ENCODE measurements at places on chromosomes 2 and 18.

- no peak for DNase-seq
Observed at GRCh38 chr2:224987733-224988132, 54.5 kb downstream of the DOCK10 start.

DNA sequence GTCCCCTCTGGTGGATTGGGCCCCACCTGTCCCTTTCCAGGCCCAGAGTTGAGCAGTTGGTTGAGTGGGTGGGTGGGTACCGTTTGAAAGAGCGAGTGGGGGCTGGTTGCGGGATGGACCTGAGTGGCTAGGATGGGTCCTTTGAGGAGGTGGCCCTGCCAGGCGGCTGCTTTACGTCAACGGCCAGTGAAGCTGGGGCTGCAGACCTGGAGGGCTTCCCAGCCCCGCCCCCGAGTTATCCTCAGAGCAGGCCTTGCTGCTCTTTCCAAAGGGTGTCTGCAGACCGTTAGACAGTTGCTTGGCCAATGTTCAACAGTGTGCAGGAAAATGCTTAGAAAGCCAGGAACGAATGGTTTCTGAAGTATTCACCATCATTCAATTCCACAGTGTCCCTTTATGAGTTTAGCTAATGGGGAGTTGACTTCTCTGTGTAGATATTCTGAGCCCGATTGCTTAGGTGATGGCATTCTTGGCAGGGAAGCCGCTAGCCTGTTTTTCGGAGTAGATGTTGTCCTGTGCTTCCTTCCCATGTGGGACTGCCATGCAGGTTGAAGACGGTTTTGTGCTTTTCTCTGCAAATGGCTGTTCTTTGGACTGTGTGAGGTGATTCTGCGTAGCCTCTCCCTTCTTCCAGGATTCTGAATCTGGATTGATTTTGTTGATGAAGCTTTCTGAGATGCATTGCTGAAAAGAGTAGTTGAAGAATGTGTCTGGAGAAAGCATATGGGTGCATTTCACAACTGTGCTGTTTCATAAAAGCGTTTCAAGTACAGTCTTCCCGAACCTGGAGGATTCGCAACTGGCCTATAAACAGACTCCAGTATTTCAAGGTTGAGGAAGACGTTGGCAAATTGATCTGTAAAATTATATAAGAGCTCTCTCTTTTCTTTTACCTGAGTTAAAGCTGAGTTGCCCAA lies 45.8 kb downstream of the LDLRAD4 start:
- no peak for DNase-seq

DNA sequence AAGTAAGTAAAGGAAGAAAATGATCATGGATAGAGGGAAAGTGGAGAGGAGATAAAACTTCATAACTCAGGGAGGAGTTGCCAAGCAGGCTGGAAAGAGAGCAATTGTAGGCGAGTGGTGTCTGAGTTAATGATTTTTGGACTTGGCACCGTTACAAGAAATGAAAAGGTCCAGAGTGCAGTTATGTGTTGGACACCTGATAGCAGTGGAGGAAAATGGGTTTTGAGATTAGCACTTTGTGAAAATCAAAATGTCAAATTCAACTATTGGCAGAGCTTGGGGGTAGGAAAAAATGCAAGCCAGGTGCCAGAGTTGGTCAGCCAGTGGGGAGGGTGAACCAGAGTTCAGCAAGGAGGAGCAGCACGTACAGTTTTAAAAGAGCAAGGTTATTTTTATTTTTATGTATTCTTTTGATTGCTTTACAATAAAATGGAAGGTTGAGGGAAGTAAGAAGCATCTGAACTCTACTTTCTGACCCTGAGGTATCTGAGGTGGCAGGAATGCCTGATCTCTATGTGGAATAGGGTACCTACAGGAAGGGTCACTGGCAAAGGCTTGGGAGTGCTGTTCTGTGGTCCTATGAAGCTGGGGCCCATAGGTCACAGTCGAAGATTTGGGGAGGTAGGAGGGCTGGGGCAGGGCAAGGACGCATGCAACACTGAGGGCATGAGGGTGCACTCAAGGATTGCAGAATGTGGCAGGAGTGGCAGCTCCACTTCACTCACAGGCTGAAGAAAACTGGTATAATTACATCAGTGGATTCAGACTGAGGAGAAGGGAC lies 127.5 kb downstream of the CD8B2 start:
- DNase-seq = no peak

GRCh38 chr18:72965616-72966015 lies 97.8 kb upstream of the NETO1 start:
- no peak for DNase-seq

DNA sequence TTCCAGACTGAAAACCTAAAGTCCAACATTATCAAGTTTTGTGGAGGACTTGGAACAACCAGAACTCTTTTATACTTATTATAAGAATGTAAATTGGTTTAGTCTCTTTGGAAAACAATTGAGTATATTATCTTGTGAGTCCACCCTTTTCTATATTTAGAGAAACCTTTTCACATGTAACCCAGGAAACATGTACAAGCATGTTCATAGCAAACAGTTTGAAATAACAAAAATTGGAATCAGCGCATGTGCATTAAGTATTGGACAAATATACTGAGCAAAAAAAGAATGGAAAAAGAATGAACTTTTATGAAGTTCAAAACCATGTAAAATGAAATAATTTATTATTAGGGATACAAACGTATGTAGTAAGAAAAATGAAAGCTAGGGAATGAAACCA lies 246.0 kb downstream of the WDR7 start:
- DNase-seq = no peak

- no peak for DNase-seq
Observed at GRCh38 chr2:177633910-177634294, 241.3 kb downstream of the AGPS start.

DNA sequence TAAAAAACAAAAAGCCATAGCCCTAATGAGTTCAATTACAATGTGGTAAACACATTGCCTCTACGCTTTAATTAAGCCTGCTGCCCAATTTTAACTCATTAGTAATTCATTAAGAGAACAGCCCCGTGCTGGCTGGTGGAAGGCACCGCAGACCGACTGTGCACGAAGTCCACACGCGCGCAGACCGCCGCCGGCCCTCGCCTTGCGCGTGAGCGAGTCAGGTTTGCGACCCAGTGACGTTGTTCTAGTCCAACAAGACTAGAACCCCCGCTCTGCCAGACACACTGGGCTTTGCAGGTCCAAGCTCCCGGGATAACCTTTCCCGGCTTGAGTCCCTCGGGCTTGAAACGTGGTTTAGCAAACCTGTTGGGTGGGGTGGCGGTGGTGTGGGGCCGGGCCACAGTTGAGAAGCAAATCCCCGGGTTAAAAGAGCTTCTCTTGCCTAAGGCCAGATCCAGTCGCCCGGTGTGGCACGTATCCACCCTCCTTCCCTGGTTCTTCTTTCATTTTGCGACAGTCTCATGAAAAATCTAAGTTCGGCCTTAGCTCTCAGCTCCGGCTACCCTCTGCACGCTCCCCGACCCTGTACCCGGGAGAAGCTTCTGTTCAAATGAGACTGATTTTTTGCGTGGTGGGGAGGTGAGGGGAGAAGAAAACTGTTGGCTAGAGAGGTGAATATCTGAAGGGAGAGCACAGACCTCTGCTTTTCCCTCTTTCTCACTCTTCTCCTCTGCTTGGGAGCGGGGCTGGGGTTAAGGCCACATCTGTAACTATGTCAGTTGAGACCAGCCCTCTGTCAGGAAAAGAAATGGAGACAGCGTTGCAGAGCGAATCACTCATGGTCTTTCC lies 11.1 kb upstream of the SKOR2 start:
- no peak for DNase-seq

- no peak for DNase-seq
Observed at GRCh38 chr2:15059870-15060512, 427.5 kb downstream of the LRATD1 start.

DNA sequence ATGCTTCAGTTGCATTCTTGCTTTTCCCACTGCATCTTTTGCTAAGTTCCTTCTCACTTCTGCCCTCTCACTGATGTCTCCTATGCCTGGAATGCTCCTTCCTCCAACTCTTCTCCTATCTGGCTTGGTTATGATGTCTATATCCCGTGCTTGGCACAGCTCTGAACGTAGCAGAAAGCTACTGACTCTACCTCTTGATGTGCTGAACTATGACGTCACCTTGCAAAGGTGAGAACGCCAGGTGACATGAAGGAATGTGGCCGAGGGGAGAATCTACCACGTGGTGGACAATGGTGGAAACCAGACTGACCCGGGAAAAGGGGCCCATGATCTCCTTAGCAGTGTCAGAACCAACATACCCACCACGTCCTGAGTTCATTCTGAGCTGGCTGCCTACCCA lies 209.7 kb downstream of the SH3BP4 start:
- DNase-seq = no peak

DNA sequence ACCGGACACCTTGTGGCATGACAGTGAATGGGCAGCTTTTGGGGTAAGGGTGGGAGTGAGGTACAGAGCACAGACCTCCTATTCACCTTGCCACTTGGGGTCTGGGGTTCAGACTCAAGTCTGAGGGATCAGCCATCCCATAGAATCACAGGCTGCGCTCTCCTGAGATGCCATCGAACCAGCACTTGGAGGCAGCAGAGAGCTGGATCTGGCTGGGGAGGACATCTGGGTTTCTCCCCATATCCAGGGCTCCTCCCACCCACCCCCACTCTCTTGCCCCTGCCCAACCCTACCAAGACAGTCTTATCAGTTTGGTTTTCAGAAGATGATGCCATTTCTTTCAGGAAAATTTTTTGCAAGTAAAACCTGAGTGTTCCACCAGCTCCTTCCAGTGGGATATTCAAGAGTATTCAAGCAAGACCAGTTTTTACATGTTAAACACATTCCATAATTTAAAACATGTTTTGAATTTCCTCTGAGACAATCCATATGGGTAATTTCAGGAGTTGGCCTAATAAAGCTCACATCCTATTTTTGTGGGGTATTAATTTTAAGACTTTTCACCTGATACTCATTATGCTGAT lies 29.2 kb upstream of the TEX44 start:
- DNase-seq = no peak

- no peak for DNase-seq
Observed at GRCh38 chr2:235116885-235117492, 165.2 kb downstream of the SH3BP4 start.

- DNase-seq = no peak
Observed at GRCh38 chr2:42504364-42505230, 10.8 kb upstream of the KCNG3 start.

- DNase-seq = no peak
Observed at GRCh38 chr2:8282858-8283252, 399.0 kb upstream of the ID2 start.

DNA sequence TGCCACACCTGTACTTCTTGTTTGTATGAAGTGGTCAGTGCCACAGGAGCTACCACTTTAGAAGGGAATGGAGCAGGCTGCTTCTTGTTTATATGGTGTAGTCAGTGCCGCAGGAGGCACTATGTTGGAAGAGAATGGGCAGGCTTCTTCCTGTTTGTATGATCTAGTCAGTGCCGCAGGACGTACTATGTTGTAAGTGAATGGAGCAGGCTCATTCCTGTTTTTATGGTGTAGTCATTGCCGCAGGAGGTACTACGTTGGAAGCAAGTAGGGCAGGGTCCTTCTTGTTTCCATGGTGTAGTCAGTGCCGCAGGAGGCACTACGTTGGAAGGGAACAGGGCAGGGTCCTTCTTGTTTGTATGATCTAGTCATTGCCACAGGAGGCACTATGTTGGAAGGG lies 27.3 kb downstream of the TPO start:
- DNase-seq = no peak

DNA sequence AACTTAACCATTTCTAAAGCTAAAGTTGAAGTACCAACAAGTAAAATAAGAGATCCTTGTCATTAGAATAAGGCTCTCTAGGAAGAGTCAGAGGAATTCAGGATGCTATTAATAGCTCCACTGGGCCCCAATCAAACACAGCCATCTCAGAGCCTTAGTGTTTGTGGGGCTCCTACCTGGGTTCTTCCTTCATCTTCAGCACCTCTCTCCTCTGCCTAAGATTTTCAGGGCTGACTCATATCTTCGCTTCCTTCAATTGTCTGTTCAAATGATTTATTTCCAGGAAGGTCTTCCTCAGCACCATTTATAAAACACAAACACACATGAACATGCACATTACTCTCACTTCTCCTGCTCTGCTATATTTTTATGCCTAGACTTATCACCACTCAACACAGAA lies 119.5 kb downstream of the COL6A3 start:
- DNase-seq = no peak

DNA sequence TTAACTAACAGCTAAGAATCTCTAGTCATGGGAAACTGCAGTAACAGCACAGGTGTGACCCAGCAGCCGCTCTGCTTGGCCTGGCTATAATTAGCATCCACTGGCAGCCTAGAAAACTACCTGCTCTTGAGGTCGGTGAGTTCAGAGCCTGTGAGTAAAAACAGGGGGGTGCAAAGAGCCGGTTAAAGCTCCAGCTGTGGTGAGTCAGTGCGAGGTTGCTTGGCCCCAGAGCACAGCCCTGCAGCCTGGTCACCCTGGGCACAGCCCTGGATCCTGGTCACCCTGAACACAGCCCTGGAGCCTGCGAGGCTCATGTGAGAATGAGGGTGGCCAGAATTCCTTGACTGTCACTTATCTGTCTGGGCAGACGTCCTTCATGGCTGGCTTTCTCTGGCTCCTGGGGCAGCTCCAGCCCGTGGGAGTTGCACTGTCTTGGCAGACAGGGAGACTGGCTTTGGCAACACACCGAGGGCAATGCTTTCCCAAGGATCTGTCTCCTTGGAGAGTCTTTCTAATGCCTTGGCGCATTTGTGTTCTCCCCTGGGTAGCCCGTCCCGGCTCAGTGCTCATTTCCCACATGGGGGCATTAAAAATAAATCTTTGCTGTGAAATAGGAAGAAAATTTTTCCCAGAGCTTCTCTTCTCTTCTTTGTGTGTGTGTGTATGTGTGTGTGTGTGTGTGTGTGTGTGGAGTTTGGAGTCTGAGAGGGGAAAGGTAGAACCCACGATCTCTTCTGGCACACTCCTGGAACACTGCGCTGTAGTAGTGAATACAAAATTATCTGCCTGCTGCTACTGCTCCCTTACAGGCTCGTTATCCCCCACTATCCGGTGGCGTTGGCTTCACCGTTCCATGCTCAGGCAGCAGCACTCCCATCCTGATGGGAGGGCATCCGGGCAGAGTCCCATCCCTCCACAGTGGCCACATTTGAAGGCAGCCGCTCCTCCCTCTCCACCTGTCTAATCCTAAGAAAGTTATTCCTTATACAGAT lies 250.2 kb upstream of the MEX3C start:
- no peak for DNase-seq

- DNase-seq = no peak
Observed at GRCh38 chr18:62486290-62486964, 36.4 kb upstream of the ZCCHC2 start.

DNA sequence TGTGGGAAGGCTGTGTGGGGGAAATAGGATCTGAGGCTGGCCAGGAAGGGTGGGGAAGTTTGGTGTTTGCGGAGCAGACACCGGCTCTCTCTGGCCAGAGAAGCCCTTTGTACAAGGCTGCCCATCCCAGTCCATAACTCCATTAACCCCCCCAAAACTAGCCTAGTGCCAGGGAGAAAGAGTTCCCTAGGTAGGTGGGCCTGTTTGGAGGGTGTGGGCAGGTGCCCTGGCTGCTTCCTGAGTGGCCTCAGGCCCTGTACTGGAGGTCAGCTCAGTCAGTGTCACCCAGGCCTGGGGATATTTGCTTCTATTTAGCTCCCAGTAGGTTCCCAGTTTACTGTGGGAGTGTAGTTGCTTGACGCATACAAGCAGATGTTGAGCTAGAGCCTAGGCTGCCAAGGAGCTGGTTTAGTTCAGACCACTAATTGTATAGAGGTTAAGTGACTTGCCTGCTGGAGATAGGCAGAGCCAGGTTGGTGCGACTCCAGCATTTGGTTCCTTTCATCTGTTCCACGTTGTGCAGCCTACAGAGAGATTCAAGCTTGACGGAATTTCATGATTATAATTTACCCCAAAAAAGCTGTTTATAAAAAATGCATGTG lies 2.9 kb upstream of the GREB1 start:
- no peak for DNase-seq

Measured in cortex of kidney (tissue), 1 donor.